A549 treated with GW870086 at 1 μM for 4 hours (cell line): ENCODE measurements at places on chromosomes 12 and 14. TPM values are rescaled to one million over a fixed set of nuclear protein-coding genes. Genes with fewer than 3 reads are reported as not detected.

Gene OR6C65
- not detected in 5 replicates for total RNA-seq

Gene LTB4R2
- total RNA-seq, result 2.8 to 5.1 TPM (median 4.4 TPM) in 5 replicates

Gene NPFF
- 0.85 TPM in 1 of 5 replicates, not detected in the others for total RNA-seq

Gene CIROP
- total RNA-seq, result not detected in 5 replicates

Gene GPR137C
- total RNA-seq, result 0.07 to 0.17 TPM (median 0.09 TPM) in 4 of 5 replicates, not detected in the other

Gene CRIP2
- total RNA-seq, result 124 to 214 TPM (median 194 TPM) in 5 replicates

Gene PLEKHH1
- total RNA-seq, result 2.5 to 4.1 TPM (median 3.0 TPM) in 5 replicates

Gene KRT82
- total RNA-seq, result not detected in 5 replicates

Gene SDSL
- total RNA-seq, result 24.3 to 29.0 TPM (median 26.8 TPM) in 5 replicates

Gene LPCAT3
- total RNA-seq, result 26.3 to 31.4 TPM (median 27.6 TPM) in 5 replicates

Gene DNAH10
- 0.15 to 0.40 TPM (median 0.29 TPM) in 5 replicates for total RNA-seq

Gene CLECL1
- not detected in 5 replicates for total RNA-seq

Gene CARMIL3
- total RNA-seq, result 0.33 to 0.75 TPM (median 0.61 TPM) in 5 replicates

Gene RERG
- total RNA-seq, result 0.09 to 0.20 TPM (median 0.13 TPM) in 5 replicates

Gene CCDC38
- total RNA-seq, result 0.07 to 0.16 TPM (median 0.11 TPM) in 4 of 5 replicates, not detected in the other

Gene TSHR
- not detected in 5 replicates for total RNA-seq

Gene KCNH3
- total RNA-seq, result 1.2 to 3.2 TPM (median 2.8 TPM) in 5 replicates

Gene CIDEB
- 0.17 to 0.72 TPM (median 0.19 TPM) in 5 replicates for total RNA-seq

Gene ERGIC2
- 63.3 to 79.2 TPM (median 70.0 TPM) in 5 replicates for total RNA-seq

Gene TEX52
- not detected in 5 replicates for total RNA-seq

Gene VPS29
- 129 to 161 TPM (median 154 TPM) in 5 replicates for total RNA-seq

Gene CNTN1
- total RNA-seq, result 38.7 to 59.8 TPM (median 55.1 TPM) in 5 replicates

Gene C14orf93
- 2.3 to 3.7 TPM (median 3.5 TPM) in 5 replicates for total RNA-seq

Gene KLHL33
- not detected in 5 replicates for total RNA-seq

Gene KRT85
- not detected in 5 replicates for total RNA-seq

Gene PELI2
- 0.72 to 1.3 TPM (median 0.93 TPM) in 5 replicates for total RNA-seq

Gene SDR9C7
- 0.09 TPM in 1 of 5 replicates, not detected in the others for total RNA-seq

Gene GPRC5D
- total RNA-seq, result 0.22 TPM in 1 of 5 replicates, not detected in the others

Gene OLR1
- 0.72 to 1.8 TPM (median 1.2 TPM) in 5 replicates for total RNA-seq

Gene C12orf54
- not detected in 5 replicates for total RNA-seq

Gene LBHD2
- total RNA-seq, result not detected in 5 replicates

Gene HSPB8
- 15.4 to 26.7 TPM (median 20.2 TPM) in 5 replicates for total RNA-seq

Gene SLCO1B1
- total RNA-seq, result 0.19 to 0.46 TPM (median 0.29 TPM) in 5 replicates

Gene BIN2
- total RNA-seq, result 0.14 to 0.18 TPM (median 0.17 TPM) in 3 of 5 replicates, not detected in the others

Gene CLEC1B
- not detected in 5 replicates for total RNA-seq

Gene RTL1
- 0.19 to 0.30 TPM (median 0.24 TPM) in 5 replicates for total RNA-seq

Gene KICS2
- total RNA-seq, result 7.5 to 8.5 TPM (median 7.8 TPM) in 5 replicates

Gene SDR39U1
- total RNA-seq, result 42.3 to 50.6 TPM (median 48.6 TPM) in 5 replicates

Gene TMEM63C
- total RNA-seq, result 1.2 to 1.9 TPM (median 1.8 TPM) in 5 replicates
